ENCODE measurements at places on chromosomes 6 and 20.

DNA sequence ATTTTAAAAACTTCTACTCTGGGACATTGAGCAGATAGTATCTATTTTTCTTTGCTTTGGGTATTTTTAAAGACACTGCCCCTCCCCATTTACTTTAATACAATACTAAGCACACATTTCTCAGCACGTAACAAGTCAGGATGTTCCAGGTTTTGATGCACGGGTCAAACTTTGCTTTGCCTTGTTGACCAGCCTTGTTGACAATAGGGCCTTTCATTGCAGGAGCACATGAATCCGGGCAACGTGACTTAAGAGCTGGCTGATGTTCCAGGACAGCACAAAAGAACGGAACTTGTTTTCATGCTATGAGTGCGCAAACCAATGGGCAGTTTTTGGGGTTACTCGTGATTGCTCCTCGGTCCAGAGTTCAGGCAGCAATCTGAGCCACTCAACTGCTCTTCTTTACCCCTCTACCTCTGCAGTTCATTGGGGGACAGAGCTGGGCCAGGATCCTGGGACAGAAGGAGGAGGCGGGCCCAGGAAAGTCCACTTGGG, 78.6 kb upstream of the SLC22A16 start:
- no peak for DNase-seq

DNA sequence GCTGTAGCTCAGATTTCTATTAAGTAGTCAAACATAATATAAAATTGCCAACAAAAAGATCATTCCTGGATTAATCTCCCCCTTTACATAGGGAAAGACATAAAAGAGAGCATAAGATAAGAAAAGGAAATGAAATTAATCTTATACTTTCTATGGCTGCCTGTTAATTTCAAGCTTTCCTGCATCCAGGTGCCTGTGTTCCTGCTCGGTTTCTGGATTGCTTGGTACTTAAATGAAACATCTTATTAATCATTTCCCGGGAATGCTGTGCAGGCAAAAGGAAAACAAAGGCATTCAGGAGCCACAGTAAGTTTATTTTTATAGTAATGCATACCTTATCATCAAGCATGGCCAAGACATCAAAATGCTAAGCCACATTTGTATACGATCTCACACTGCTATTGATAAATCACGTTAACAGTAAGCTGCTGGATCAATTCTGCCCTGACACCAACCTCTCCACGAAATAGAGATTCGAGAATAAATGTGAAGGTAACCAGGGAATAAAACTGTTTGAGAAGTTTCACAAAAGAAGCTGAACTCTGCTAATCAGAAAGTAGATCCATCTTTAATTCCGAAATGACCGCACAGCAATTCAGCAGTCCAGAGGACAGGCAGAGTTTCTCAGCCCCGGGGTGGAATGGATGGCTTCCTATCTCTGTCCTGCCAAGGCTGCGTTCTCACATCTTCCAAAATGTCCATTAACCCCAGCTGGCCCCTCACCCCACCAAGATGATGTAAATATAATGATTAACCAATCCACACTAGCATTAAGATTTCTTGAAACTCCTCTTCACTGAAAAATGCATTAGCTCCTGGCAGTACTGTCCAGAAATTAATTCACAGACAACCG, 32.6 kb upstream of the APCDD1L start:
- no peak for DNase-seq

DNA sequence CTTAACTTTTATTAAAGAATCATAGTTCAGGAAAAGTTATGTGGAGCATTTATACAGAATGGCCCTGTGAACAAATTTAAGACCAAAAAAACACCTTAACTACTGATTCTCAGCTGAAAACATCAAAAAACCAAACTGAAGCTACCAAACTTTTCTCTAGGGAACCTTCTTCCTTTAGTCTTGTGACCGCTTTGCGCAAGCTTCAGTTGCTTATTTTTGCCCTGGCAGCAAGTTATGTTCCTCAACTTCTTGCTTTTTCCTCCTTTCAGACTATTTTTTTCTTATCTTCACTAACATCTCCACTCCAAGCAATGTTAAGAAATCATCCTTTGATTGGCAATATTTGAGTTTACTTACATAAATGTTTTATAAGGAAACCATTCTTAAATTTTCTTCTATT, 100.1 kb downstream of the MYB start:
- DNase-seq: no peak

GRCh38 chr6:157944983-157945931, 36.4 kb upstream of the SYNJ2 start:
- DNase-seq: no peak

- DNase-seq: no peak
These were observed 21.7 kb upstream of the WFDC10A start for GRCh38 chr20:45607810-45608209.

DNA sequence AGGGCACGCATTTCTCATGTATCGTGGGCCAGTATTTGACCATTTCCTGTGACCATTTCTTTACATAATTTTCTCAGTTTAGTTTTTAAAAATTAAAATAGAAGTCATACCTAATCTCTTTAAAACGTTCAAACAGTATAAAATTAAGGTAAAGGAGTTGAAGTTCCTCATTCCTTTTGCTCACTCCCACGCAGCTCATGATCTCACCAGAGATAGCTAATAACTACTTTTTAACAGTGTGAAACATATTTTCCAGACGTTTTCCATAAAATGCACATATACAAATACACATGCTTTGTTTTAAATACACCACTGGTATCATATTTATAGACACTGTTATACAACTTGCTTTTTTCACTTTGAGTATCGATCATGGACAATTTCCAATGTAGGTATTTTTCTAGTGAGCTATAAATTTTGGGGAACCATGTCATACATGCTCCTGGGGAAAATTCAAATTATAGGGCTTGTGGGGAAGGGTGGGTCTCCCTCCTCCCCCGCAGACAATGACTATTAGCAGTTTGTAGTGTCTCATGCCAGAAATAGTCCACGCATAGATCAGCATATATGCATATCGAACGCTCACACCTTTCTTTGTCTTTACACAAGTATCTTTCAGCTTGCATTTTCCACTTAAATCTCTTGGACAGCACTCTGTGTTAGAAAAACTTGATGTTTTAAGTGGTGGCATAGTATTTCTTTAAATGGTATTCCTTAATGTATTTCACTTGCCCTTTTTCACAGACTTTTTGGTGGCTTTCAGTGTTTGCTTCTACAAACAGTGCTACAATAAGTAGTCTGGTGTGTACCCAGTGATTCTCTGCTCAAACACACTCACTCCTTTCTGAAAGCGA, 145.5 kb upstream of the ZNF217 start:
- DNase-seq: peak; percentile 72

DNA sequence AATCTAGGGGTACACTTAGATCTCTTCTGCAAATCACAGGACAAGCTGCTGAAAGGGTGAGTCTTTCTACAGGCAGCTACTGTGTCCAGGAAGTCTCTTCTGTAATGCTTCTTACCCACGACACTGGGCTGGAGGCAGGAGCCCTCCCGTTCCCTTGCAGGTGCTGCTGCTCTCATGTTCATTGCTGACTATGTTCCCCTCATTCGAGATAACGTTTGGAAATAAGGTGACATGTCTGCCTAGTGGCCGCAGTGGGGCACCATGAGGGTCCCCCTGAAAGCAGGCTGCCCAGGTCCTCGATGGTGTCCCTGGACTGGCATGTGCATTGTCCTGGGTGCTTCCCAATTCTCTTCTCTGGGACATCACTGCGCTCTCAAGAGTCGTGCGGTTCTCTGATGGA, 74.7 kb downstream of the SYNJ2 start:
- no peak for DNase-seq
